ENCODE measurements at places on chromosomes 5 and 9. TPM values are rescaled to one million over a fixed set of nuclear protein-coding genes. Genes with fewer than 3 reads are reported as not detected.

The DRD1 gene
- not detected for total RNA-seq

The STC2 gene
- 25.2 TPM for total RNA-seq

The LCN15 gene
- total RNA-seq = 1.6 TPM

The PIP5K1B gene
- not detected for total RNA-seq

The SPATA31C1 gene
- total RNA-seq = not detected

The LMBRD2 gene
- 4.2 TPM for total RNA-seq

The PCDHB13 gene
- 0.30 TPM for total RNA-seq

All from mammary microvascular endothelial cell (primary cell).